ENCODE measurements at places on chromosomes 12 and 14.
A peak's percentile ranks its signal among the peaks of the same experiment; 100 is the strongest.

GRCh38 chr12:53235742-53236442, 3.9 kb upstream of the RARG start:
- DNase-seq, result no peak

- peak; percentile 46 for DNase-seq
Observed at GRCh38 chr14:93733631-93734030, 54.7 kb downstream of the PRIMA1 start.

DNA sequence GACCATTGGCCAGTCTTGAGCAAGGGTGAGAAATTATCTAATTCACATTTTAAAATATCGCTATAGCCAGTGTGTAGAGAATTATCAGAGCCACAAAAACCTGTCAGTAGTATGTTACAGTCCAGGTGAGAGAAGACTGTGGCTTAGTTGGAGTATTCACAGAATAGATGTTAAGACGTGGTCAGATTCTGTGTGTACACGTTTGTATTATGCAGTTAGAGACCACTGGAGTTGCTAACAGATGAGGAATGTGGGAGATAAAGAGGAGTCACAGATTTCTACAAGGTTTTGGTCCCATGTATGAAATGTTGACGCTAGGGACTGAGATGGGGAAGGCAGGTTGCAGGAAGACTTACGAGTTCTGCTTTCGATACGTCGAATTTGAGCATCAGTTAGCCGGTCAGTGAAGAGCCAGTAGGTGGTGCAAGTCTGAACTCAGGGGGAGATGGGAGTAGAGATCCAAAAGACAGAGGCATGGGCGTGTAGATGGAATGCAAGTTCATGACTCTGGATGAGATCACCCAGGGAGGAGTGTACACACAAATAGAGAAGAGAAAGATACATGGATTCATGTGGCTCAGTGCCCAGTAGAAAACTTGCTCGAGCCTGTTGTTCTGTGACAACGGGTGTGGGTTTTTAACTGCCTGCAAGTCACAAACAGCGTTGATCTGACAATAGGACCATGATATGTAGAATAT, 114.8 kb upstream of the FLRT2 start:
- DNase-seq, result no peak

DNA sequence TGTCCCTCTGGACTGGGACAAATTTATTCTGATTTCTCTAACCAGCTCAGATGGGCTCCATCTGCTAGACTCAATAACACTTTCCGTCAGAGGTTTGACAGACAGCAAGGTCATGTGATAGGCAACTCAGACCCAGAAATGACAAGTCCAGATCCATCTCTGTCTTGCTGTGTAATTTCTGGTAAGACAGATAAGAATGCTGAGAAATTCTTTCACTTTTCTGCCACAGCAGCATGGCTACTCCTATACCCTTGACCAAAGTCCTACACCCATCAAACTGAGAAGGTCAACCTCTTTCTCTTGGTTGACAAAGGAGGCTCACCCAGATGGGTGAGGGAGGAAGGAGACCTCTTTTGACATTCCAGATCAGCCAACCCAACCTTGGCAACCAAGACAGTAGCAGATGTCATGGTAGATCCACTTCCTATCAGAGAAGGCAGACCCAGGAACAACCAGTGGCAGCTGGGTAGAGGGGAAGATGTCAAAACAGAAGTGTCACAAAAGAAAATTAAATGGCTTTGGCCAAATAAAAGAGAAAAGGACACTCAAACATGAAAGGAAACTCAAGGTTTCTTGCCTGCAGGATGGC, 36.9 kb upstream of the PRKAB1 start:
- no peak for DNase-seq

GRCh38 chr14:90546767-90547166, 149.9 kb downstream of the CALM1 start:
- DNase-seq, result no peak

DNA sequence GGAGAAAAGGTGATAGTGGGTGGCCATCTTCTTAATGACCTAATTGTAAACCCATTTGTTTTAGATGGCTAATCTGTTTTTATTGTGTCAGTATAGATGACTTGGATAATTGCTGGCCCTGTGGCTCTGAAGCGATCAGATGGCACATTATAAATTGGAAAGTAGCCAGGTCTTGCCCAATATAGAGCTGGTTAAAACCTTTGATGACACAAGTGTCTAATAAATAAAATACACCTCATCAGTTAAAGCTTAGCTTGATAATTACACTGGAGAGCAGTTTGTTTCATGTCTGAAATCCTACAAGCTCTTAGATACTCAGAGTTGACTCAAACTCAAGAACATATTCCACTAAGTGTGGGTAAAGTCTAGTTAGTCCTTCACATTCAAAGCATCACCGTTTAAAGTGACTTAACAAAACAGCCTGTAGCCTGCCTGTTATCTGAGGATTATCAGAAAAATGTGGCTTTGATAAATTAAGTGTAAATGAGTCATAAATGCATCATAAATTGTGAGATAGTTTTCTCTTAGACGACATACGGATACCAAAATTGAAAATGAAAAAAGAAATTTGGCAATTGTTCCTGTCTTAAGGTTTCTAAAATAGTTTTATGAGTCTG, 280.9 kb downstream of the LRIG3 start:
- no peak for DNase-seq

- DNase-seq, result no peak
Observed at GRCh38 chr14:50363714-50364111, 33.0 kb downstream of the CDKL1 start.

DNA sequence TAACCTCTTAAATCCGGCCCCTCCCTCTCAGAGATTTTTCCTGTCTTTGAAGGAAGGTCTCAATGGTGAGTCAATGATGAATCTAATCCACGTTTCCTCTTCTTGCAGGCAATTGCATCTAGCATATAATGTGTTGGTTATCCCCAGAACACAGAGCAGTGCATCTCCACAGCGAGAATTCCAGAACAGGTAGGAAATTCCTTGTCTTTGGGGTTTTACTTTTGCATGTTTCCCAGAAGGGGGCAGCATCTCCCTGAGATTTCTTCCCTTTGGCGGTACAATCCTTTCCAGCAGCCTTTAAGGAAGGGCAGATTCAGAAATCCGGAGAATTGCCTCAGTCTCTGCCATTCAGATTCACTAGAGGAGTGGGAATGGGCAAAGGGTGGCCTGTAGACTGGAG, 128.0 kb downstream of the KCNA5 start:
- DNase-seq, result no peak

All from midbrain (tissue), 1 donor.